ENCODE measurements at places on chromosomes 12 and 14. TPM values are rescaled to one million over a fixed set of nuclear protein-coding genes. Genes with fewer than 3 reads are reported as not detected.

DNA sequence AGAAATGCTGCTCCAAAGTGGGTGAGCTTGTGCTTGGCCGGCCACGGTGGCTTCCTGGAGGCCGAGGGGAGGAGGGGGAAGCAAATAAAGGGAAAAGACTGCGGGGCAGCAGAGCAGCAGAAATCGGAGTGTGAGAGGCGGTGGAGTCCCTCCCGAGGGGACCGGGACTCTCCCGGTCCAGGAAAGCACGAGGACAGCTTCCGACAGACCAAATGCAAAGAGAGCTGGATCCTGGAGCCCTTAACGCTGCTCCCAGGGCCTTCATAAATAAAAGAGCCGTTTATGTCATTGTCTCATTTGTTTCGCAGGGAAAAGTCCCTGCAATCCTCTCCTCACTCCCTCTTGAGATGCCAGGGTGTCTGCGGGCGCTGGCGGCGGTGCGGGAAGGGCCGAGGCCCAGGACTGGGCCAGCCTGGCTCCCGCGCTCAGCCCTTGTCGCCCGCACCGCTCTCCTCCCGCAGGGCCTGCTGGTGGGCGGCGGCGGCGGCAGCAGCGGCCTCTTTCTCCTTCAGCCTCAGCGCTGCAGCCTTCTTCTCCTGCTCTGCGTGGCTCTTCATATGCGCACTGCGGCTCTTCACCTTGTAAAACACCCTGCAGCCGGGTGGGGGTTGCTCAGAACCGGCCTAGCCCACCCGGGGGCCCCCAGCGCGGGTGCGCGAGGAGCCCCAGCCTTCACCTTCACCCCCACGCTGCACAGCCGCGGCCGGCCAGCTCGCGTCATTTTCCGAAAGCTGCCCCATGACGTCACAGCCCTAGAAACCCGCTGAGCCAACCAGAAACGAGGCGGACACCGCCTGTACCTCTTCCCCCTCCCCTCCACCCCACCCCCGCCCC, 4.5 kb upstream of the PNMA1 start:
- DNase-seq, result no peak

Gene DDHD1
- total RNA-seq, result 71.1 TPM

DNA sequence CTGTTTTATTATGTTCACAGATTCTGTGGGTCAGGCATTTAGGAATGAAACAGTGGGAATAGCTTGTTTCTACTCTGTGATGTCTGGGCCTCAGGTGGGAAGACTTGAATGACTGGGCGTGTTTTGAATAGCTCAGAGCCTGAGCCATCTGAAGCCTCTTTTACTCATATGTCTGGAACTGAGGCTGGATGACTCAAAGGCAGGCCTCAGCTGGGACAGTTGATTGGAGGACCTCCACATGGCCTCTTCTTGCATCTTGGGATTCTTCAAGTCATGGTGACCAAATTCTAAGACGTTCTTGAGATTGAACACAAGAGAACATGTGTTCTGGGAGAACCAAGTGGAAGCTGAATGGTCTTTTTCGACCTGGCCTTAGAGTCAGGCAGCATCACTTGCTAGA, 45.8 kb upstream of the TBX3 start:
- no peak for DNase-seq

Gene RASAL1
- 0.11 TPM for total RNA-seq

DNA sequence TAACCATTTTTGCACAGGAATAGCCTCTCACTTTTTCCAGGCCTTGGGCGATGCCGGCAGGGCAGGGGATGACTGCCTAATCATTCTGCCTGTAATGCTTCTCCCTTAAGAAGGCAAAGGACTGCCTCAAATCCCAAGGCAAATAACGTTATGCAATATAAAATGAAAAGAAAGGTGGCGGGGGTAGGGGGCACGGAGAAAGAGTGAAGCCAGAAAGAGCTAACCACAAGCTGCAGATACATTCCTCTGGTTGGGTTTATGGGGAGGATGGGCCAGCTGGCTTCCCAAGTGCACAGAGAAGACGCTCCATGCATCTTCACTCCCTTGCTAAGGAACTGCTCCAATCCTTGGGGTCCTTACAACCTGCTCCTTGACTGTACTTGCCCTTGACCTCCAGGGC, 229.5 kb downstream of the FOXN3 start:
- no peak for DNase-seq

- DNase-seq, result no peak
These were observed 9.2 kb downstream of the TUNAR start for GRCh38 chr14:95885866-95886265.

Gene OR4K17
- not detected for total RNA-seq

DNA sequence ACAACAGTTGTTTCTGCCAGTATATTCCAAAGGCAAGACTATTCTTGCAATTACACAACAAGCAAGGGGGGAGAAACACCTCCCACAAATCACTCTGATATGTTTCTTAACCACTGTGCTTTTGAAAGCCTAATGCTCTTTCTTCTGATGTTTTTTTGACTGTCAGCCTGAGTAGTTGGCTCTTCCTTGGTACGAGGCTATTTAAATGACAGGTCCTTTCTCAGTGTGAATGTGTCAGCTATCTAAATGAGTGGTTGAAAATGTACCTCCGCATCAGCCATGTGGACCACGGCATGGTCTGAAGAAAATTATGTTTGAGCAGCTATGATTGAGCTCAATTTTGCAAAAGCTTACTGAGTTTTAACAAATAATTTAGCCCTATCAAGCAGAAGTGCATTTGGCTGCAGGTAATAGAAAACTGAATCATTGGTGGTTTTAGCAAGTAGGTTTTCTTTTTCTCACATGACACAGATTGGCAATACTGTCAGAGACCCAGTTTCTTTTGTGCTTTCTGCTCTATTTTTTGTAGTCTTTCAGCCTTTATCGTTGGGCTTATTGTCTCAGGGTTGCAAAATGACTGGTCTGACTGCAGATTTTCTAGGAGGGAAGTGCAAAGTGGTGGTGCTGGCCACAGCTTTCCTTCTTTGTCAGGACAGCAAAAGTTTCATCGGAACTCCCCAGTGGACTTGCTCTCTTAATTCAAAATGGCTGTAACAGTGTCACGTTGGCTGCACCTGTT, 162.8 kb downstream of the RGS6 start:
- DNase-seq, result no peak

DNA sequence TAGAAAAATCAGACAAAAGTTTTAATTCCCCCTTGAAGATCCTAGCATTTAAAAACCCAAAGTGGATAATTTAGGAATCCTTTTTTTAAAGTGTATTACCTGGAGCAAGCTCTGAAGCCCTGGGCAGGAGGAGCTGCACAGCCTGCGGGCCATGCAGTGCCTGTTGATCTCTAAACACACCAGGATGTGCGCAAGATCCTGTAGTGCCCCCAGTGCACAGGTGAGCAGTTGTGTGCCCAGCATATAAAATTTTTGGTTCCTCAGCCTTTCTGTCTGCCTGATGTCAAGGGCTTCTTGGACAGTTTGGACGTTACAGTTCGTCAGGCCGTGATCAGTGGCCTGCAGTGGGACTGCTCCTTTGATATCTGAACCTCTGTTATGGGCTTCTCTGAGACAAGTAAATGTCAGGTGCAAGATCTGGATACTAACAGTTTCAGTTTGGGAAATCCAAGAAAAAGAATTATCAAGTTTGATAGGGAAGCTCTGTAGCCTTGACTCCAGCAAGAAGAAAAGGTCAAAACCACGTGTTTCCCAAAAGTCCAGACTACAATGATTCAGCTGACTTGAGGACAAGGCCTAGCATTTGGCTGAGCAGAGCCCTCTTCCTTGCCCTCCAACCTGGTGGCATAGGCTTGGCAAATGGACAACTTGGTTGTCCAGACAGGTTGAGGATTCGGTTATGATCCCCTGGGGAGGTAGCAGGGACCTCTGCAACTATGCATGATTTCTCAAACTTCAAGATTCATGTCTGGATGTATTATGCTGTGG, 1.0 kb downstream of the ATXN7L3B start:
- no peak for DNase-seq

Gene GLIPR1L1
- not detected for total RNA-seq

DNA sequence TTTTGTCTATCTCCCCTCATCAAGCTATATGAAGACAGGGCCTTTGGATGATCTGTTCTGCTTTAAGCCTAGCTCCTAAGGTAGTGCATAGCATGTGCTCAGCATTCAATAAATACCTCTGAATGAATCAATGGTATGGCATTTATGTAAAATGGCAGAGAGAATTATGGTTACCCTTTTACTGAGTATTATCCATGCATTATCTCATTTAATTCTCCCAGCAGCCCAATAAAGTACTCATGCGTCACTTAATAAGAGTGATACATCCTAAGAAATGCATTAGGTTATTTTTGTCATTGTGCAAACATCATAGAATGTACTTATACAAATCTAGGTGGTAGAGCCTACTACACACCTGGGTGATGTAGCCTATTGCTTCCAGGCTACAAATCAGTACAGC, 269.7 kb downstream of the KSR2 start:
- no peak for DNase-seq

GRCh38 chr14:65346895-65347294, 65.6 kb upstream of the FUT8 start:
- DNase-seq, result no peak

GRCh38 chr14:91350813-91351511, 66.7 kb downstream of the CCDC88C start:
- DNase-seq, result no peak

DNA sequence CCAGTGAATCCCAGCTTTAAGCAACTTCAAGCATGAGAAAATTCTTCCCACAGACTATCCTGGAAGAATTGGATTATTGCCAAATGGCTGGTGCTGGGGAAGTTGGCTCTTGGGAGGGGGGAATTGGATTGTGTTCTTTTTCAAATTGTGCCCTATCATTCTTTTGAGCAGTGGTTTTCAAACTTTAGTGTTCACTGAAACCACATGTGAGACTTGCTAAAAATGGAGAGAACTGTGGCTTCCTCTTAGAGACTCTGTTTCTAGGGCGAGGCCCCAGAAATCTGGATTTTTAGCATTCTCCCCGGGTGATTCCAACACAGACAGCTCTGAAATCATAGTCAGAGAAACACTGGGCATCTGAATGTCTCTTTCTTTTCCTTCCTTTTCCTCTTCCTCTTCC, 14.3 kb upstream of the OTUB2 start:
- DNase-seq, result no peak

DNA sequence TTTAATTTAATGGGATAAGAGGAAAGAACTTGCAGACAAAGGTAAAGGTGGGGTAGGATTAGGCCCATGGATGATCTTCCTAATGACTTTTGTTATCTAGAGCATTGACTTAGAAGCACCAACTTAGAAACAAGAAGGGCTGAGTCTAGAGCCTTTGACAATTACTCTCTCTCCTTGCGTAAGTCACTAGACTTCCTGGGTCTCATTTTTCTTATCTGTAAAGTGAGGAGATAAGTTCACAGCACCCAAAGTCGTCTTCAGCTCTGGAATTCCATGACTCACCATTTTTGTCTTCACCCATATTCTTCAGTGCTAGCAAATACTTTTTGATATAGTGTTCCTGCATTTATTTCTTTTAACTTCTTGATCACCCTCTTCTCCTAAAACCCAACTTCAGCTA, 75.7 kb downstream of the SSPN start:
- no peak for DNase-seq

DNA sequence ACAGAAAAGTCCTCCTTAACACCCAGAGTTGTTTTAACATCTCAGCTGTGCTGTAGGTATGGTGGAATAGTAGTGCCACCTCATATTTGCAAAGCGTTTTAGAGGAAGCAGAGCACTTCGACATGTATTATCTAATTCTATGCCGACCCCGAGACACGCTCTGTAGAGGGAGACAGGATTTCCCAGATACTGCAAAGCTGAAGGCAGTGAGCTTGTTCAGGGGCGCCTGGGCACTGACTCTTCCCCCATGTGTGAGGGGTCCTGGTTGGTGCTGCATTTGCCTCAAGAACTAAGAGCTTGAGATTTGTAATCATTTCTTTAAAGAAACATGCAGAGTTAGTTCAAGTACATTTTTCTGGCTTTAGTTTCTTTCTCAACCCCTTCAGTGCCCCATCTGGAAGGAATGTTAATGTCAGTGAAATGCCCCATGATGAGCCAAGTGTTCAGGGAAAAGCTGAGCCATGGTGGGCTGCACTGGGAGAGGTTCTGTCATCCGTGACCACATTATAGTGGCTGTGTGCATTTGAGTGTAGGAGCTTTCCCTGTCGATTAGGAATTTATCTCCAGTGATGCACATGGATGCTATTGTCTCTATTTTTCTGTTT, 66.3 kb downstream of the MBIP start:
- DNase-seq, result no peak

Gene OR11H7
- total RNA-seq, result not detected

DNA sequence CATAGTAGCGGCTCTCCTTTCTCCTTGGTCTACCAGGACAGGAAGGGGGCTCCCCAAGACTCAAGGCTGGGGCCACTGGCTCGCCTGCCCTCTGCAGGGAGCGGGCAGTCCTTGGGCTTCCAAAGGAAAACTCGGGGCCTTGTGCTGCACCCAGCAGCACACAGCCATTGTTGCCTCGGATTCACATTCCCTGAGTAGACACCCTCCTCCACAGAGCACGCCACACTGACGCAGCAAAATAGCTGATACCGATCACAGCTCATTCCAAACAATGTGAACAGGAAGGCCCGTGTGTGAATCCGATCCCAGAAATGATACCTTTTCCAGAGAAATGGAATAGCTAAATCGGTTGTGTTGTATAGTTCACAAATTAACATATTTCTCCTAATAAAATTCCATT, 65.1 kb upstream of the DYNC1H1 start:
- no peak for DNase-seq

DNA sequence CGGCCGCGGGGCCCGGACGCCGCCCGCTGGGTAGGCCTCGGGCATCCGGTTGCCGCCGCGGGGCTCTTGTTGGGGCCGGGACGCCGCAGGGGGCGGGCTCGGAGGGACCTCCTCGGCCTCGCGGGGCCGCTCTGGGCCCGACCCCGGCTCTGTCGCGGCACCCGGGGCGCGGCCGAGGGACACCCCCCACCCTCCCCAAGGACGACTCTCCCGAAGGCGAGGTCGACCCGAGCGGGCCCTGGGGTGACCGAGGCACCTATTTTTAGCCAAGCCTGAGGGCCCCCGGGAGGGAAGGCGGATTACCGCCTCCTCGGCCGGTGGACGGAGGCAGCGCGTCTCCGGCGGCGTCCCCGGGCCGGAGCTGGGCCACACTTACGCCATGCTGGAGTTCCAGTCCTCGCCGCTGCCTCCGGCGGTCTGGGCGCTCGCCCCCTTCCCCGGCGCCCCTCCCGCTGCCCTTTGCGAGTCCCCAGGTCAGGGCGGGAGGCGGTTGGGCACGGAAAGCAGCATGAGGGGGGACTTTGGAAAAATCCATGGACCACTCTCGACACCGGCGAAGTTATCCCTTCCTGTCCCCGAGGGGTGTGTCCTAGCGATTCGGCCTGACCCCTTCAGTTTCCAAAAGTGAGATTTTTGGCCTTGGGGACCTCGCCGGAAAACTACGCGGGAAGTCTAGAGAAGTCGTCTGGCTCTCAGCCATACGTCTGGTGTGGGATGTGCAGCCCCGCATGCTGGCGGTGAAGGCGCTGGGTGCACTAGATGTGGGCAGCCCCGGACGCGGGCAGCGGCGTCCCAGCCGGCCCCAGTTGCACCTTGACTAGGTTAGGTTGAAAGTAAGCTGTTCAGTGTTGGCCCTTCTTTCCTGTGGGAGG, 699 bp downstream of the KTN1 start:
- DNase-seq, result peak; percentile 5

Gene C12orf54
- total RNA-seq, result 1.5 TPM

Gene FSCB
- total RNA-seq, result 0.90 TPM

GRCh38 chr12:94026596-94026995, 121.8 kb upstream of the PLXNC1 start:
- no peak for DNase-seq

GRCh38 chr12:69252033-69252432, 12.7 kb downstream of the CPSF6 start:
- DNase-seq, result no peak

All from urinary bladder (tissue), 4 donors.